ENCODE measurements at places on chromosomes 6 and 20.

- no peak for DNase-seq
Measured at GRCh38 chr6:151136141-151136755, 103.5 kb upstream of the AKAP12 start.

DNA sequence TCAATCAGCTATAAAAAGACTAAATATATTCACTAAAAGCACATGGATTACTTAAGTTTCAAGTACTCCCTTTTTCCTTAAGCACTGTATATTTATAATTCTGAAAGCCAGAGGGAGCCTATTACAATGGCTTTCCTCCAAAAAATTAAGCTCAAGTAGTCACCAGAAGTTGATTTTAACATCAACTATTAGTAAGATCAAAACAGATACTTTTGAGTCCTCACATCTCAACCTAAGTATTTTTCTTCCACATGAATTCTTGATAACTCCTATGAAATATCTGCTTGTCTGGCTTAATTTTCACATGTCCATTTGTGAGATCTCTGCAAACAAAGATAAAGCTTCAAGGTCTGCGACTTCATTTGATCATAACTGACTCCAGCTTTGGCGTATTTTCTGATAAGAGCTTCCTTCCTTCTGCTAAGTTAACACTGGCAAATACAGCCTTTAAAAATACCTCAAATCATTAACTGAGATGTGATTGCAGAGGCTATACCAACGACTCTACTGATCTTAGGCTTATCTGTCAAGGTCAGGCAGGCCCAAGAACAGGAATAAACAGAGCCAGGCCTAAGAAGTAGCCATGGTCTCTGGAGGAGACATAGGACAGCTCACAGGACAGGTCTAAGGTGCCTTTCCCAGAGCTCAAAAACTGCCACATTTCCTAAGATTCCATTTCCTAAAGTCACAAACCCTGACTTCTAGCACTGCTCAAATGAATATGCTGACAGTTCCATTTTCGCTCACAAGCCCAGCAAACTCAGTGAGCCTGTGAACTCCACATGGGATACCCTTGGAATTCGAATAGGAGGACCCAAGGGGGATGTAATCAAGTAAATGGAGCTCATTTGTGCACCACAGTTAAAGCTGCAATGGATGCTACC, 10.0 kb downstream of the SNX5 start:
- no peak for DNase-seq

GRCh38 chr6:105785066-105785811, 300.9 kb upstream of the PRDM1 start:
- no peak for DNase-seq

DNA sequence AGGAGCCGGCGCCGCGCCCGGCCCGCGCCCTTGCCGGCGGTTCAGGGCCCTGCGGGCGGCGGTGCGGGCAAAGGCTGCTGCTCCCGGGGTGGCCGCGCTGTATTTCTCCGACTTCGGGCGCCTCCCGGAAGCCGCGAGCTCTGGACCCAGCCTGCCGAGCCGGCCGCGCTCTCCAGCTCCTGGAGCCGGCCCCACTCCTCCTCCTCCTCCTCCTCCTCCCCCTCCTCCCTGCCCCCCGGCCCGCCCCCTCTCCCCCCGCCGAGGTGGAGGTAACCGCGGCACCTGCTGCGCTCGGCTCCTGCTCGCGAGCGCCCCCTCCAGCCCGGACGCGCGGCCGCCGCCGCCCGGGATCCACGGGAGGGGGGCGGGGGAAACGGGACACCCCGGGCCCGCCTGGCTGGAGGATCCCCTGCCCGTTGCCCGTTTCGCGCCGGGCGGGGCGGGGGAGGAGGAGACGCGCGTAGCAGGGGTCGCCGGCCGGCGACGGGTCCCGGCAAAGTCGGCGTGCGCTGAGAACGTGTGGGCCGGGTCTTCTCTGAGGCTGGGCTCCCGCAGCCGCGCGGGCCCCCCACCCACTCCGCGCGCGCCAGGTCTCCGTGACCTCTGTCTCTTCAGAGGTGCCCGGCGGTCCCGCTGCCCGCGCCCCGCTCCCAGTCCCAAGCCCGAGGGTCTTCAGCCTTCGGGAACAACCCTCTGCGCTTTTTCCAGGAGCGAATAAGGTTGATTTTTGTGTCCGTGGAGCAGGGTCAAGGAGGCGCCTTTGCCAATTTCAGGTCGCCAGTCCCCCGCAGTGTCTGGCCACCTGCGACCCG, at the start of gene SLC22A23:
TSS of gene SLC22A23 (minus strand) at position 153 of the 812 bp plus-strand sequence. CDS start 491 bp downstream, outside the sequence.
- DNase-seq: peak; percentile 88

- no peak for DNase-seq
Measured at GRCh38 chr20:38485041-38485440, 12.4 kb downstream of the RALGAPB start.

GRCh38 chr6:41901882-41902519, 6.8 kb upstream of the USP49 start:
- DNase-seq: no peak

DNA sequence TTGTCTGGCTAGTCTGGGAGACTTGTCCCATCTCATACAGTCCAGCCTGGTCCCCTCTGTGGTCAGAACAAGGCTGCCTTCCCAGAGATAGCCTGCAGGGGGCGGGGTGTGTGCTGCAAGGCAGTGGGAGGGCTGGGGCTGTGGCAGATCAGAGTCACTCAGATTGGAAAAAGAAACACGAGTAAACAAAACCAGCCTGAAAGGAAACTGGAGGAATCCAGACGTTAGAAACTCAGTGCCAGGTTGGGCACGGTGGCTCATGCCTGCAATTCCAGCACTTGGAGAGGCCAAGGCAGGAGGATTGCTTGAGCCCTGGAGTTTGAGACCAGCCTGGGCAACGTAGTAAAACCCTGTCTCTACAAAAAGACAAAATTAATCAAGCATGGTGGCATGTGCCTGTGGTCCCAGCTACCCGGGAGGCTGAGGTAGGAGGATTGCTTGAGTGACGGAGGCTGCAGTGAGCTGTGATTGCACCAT, 20.2 kb downstream of the LEMD2 start:
- peak; percentile 80 for DNase-seq

GRCh38 chr6:169935348-169935718, 183.9 kb downstream of the ERMARD start:
- DNase-seq: no peak

DNA sequence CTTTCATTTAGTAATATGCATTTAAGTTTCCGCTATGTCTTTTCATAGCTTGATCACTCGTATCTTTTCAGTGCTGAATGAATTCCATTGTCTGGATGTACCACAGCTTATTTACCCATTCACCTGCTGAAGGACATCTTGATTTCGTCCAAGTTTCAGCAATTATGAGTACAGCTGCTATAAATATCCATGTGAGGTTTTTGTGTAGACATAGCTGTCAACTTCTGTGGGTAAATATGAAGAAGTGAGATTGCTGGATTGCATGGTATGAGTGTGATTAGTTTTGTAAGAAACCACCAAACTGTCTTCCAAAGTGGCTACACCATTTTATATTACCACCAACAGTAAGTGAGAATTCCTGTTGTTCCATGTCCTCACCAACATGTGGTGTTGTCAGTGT, 79.2 kb upstream of the STMND1 start:
- DNase-seq: no peak

- no peak for DNase-seq
Measured at GRCh38 chr6:3007571-3007970, 7.9 kb downstream of the NQO2 start.

DNA sequence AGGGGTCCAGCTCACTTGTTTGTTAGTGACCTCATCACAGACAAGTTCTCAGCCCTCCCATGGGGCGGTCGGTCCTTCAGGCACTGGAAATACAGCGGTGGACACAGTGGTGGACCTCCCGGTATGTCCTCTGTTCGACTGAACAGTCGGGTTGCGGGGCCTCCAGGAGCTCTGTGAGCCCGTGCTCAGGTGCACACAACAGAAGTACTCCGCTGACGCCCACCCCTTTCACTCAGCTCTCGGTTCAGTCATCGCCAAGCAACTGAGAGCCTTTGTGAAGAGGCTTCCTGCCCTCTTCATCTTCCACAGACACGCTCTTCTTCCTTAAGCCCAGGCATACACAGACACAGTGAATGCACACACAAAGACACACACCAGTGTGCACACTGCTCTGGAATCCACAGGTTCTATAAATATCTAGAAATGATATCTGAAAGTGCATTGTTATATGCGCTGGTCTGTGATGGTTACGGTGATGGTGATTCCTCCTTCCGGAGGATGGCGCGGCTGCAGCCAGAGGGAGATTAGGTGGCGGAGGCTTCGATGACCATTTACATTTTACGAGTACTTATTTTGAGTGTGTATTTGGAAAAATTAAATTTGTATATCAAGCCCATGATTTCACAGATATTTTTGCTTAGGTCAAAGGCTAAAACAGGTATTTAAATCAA, 46.8 kb upstream of the BHLHE23 start:
- no peak for DNase-seq

DNA sequence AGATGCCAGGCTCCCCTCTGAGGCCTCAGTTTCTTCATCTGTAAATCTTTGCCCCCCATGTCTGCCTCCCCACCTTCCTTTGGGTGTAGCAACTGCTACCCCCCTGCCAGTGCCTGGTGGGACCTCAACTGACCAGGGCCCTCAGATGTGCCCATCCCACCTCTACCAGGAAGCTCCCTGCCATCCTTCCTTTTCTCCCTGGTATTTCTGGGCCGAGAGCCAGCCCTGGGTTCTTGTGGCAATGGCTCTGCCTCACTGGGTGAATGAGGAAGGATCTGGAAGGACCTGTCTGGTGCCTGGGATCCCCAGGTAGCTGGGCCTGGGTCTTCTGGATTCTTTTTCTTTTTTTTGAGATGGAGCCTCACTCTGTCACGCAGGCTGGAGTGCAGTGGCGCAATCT, 141.1 kb upstream of the RNF24 start:
- no peak for DNase-seq

GRCh38 chr6:103177791-103178190, 1681.9 kb downstream of the HACE1 start:
- peak; percentile 21 for DNase-seq

DNA sequence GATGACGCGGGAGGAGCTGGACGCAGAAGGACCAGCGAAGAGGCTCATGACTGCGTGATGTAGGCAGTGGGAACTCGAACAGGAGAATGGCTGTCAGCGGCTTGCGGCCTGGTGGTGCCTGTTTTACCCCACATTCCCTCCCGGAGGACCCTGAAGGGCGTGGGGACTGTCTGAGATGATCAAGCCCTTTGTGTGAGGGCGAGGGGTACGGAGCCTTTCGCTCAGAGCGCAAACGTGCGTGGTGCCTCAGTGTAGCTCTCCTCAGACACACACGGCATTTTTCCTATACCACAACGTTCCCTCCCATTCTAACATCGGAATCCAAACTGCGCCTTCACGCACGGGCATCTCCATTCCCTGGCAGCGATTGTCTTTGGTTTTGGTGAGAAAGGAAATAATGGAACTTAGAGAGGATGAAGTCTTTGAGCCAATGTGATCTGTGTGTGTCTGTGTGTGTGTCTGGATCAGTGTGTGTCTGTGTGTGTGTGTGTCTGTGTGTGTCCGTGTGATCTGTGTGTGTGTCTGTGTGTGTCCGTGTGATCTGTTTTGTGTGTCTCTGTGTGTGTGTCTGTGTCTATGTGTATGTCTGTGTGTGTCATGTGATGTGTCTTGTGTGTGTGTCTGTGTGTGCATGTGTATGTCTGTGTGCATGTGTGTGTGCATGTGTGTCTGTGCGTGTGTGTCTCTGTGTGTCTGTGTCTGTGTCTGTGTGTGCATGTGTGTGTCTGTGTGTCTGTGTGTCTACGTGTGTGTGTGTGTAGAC, 5.3 kb downstream of the PTK6 start:
- peak; percentile 18 for DNase-seq

GRCh38 chr20:36030149-36030548, 61.8 kb downstream of the CNBD2 start:
- DNase-seq: no peak

GRCh38 chr6:138410048-138410735, 6.2 kb downstream of the HEBP2 start:
- no peak for DNase-seq

DNA sequence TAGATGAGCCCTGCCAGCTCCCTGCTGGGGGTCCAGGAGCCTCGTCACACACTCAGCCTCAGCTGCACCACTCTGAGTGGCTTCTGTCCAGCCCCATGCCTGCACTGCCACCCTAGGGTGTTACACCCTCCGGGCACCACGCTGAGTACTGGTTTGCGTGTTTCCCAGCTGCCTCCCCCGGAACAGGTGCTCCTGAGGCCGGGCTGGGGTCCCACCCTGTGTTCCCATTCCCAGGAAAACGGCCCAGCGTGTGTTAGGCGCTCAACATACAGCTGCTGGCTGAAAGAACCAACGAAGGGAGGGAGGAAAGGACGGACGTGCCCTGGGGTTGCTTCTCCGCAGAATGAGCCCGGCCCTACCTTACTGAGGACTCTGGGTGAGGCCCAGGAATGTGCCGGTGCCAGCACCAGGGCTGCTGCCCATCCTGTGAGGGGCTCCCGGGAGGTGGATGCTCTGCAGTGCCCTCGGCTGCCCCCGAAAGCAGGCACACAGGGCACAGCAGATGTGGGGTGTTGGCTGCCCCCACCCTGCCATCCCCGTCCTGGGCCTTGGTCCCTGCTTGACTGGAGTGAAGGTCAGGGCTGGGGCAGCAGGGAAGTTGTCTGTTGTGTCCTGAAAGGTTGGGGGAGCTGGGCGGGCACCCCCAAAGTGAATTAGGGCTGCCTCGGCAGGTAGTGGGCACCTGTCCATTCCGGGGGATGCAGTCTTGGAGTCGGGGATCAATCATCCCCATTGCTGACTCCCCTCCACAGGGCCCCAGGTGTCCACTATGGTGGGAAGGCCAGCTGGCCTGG, 16.3 kb downstream of the LAMA5 start:
- no peak for DNase-seq

GRCh38 chr20:20286061-20286460, 81.8 kb upstream of the INSM1 start:
- DNase-seq: no peak

GRCh38 chr6:133502441-133503335, 261.5 kb downstream of the EYA4 start:
- DNase-seq: peak; percentile 35

GRCh38 chr6:125020385-125020784, 58.1 kb downstream of the RNF217 start:
- no peak for DNase-seq

DNA sequence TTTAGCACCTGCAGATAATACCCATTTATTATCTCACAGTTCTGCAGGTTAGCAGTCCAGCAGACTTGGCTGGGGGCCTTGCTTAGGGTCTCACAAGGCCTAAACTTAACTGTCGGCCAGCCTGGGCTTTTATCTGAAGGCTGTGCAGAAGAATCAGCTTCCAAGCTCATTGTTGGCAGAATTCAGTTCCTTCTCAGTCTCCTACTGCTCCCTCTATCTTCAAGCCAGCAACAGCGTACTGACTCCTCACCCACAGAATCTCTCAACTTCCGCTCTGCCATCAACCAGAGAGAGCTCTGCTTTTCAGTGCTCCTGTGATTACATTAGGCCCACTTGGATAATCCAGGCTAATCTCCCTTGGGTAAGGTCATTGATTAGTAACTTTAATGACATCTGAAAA, 30.2 kb upstream of the NHSL1 start:
- DNase-seq: no peak

GRCh38 chr6:134363323-134364039, 45.6 kb upstream of the SGK1 start:
- no peak for DNase-seq

Data from retina (tissue), 1 donor.